Immature natural killer cell (primary cell): ENCODE measurements at places on chromosomes 5 and 9. TPM values are rescaled to one million over a fixed set of nuclear protein-coding genes. Genes with fewer than 3 reads are reported as not detected.

Gene FAM13B
- polyA plus RNA-seq: 8.8 TPM

Gene MEIKIN
- not detected for polyA plus RNA-seq

Gene CARD9
- polyA plus RNA-seq: 0.56 TPM

Gene LMX1B
- not detected for polyA plus RNA-seq

Gene DENND4C
- 40.6 TPM for polyA plus RNA-seq

Gene PCDHB5
- not detected for polyA plus RNA-seq

Gene C9orf50
- not detected for polyA plus RNA-seq

Gene RAPGEF6
- 17.5 TPM for polyA plus RNA-seq

Gene N4BP3
- polyA plus RNA-seq: 0.07 TPM

Gene PCDHA2
- not detected for polyA plus RNA-seq

Gene MVB12B
- 1.2 TPM for polyA plus RNA-seq

Gene PRRC1
- polyA plus RNA-seq: 18.2 TPM

- H3K4me3 ChIP-seq: no peak overlapping the region
- no peaks in the 10 kb centered on the region for H3K27me3 ChIP-seq
- H3K36me3 ChIP-seq: no peaks in the 10 kb centered on the region
- no peaks in the 10 kb centered on the region for H3K4me1 ChIP-seq
- no peak for DNase-seq
These were observed 244.5 kb upstream of the C9orf72 start for GRCh38 chr9:27817747-27818146.

GRCh38 chr9:138047469-138048040, 170.0 kb downstream of the CACNA1B start:
- no peak overlapping the region for H3K4me3 ChIP-seq
- no peaks in the 10 kb centered on the region for H3K4me1 ChIP-seq
- H3K27me3 ChIP-seq: peaks cover 2% of the 10 kb centered on the region
- H3K27ac ChIP-seq: no peak overlapping the region
- H3K36me3 ChIP-seq: no peaks in the 10 kb centered on the region

GRCh38 chr5:32505756-32506155, 61.2 kb upstream of the ZFR start:
- peaks cover 1% of the 10 kb centered on the region for H3K27me3 ChIP-seq
- H3K27ac ChIP-seq: no peak overlapping the region
- no peak overlapping the region for H3K4me3 ChIP-seq
- DNase-seq: no peak
- no peaks in the 10 kb centered on the region for H3K36me3 ChIP-seq

DNA sequence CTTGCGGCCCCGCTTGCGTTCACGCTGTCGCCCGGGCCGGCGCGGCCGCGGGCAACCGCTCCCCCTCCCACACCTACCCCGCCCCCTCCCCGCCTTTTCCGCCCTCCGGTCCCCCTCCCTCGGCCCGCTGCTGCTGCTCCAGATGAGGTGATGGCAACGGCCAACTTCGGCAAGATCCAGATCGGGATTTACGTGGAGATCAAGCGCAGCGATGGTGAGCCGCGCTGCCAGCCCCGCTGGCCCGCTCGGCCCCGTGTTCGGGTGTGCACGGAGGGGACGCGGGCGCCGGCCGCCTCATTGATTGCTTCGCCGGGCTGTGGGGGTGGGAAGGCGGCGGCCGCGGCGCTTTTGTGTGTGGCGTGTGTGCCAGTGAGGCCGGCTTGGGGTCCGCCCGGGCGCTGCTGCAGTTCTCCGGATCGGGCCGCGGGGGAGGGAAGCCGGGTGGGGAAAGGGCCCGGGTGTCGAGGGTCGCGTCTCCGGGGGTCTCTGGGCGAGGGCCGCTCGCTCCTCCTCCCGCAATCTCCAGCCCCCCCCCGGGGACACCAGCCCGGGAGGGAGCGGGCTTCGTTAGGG, 403 bp downstream of the KIF2A start:
- H3K4me1 ChIP-seq: peaks cover 54% of the 10 kb centered on the region
- DNase-seq: no peak
- H3K36me3 ChIP-seq: no peaks in the 10 kb centered on the region
- H3K4me3 ChIP-seq: peak overlapping the region; percentile 99
- H3K27ac ChIP-seq: peak overlapping the region; percentile 96

DNA sequence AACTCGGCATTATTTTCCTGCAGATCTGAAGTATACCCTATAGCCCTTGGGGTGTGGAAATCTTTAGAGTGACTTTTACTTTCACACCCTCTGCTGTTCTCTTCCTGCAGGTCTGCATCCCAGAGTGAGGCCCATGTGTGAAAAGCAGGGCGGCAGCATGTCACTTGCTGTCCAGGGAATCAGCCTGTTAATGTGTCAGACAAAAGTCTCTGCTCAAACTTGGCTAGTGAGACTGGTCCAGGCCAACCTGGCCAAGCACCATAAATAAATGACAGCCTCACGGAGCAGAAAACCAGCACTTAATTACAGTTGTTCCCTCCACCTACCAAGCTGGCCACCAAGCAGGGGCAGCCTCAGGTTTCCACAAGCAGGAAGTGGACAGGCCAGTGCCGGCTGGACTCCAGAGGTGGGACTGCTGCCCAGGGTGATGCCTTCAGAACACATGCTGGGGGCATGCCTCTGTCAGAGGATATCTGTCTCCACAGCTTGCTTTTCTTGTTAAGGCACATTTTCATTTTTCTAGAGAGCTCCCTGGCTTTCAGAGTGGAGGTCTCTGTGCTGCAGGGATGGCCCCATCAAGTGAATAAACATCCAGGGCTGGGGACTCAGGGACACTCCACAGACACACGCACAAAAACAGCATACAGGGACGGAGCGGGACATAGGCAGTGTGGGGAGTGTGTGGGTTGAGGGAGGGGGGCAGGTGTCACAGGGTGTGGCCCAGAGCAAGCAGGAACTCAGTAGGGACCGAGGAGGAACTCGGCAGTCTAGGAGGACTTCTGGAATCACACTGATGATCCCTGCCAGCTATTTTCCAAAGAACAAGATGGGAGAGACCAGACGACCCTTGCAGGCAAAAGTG, 243.8 kb upstream of the IRX1 start:
- no peaks in the 10 kb centered on the region for H3K27me3 ChIP-seq
- no peaks in the 10 kb centered on the region for H3K4me1 ChIP-seq
- DNase-seq: no peak
- H3K4me3 ChIP-seq: no peak overlapping the region
- no peak overlapping the region for H3K27ac ChIP-seq

GRCh38 chr9:98330831-98331230, 75.4 kb upstream of the TBC1D2 start:
- no peak overlapping the region for H3K4me3 ChIP-seq
- DNase-seq: no peak
- no peaks in the 10 kb centered on the region for H3K4me1 ChIP-seq

GRCh38 chr5:160118349-160119141, 705 bp downstream of the PWWP2A start:
- H3K4me1 ChIP-seq: peaks cover 14% of the 10 kb centered on the region
- peak; percentile 47 for DNase-seq
- H3K27me3 ChIP-seq: peaks cover 3% of the 10 kb centered on the region
- peak overlapping the region; percentile 90 for H3K4me3 ChIP-seq
- H3K27ac ChIP-seq: peak overlapping the region; percentile 28

GRCh38 chr5:165127941-165128340, 1622.5 kb downstream of the MAT2B start:
- H3K4me1 ChIP-seq: no peaks in the 10 kb centered on the region
- H3K36me3 ChIP-seq: no peaks in the 10 kb centered on the region
- no peak overlapping the region for H3K4me3 ChIP-seq
- H3K27me3 ChIP-seq: peaks cover 2% of the 10 kb centered on the region

- no peak for DNase-seq
- no peaks in the 10 kb centered on the region for H3K36me3 ChIP-seq
- H3K4me1 ChIP-seq: peaks cover 60% of the 10 kb centered on the region
- peak overlapping the region; percentile 92 for H3K27ac ChIP-seq
- peak overlapping the region; percentile 92 for H3K4me3 ChIP-seq
These were observed 1.5 kb downstream of the NDFIP1 start for GRCh38 chr5:142110046-142110531.

GRCh38 chr5:91024206-91024605, 358.9 kb downstream of the ARRDC3 start:
- no peaks in the 10 kb centered on the region for H3K36me3 ChIP-seq
- H3K27ac ChIP-seq: no peak overlapping the region
- no peak overlapping the region for H3K4me3 ChIP-seq
- no peaks in the 10 kb centered on the region for H3K27me3 ChIP-seq
- H3K4me1 ChIP-seq: no peaks in the 10 kb centered on the region

- H3K27me3 ChIP-seq: peaks cover 16% of the 10 kb centered on the region
- H3K4me1 ChIP-seq: peaks cover 51% of the 10 kb centered on the region
- no peaks in the 10 kb centered on the region for H3K36me3 ChIP-seq
- peak overlapping the region; percentile 95 for H3K4me3 ChIP-seq
- H3K27ac ChIP-seq: peak overlapping the region; percentile 92
These were observed 694 bp upstream of the PLIN2 start for GRCh38 chr9:19127871-19128500.

DNA sequence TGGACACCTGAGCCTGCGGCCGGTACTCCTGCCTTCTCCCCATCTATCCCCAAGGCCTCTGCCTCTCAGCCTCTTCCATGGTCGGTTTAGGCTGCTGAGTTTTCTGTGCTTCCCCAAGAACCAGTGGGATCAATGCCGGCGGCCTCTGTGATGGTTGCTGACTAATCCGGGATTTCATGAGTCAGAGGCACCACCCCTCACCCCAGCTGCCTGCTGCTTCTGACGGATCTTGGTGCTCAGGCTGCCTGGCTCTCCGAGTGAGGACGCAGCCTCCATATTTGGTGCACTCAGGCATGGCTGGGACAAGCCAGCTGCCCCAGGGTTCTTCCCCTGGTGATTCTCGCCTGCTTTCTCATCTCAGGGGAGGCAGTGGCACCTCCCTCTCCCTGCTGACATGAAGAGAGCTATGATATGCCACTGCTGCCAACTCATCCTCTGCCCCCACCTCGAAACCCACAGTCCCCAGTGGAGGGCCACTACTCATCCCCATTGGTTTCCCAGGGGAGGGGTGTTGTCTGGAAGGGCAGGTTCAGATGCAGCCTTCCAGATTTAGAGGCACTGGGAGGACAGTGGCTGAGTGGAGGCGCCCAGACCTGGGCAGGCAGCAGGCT, 3.3 kb upstream of the MAN1B1 start:
- peaks cover 21% of the 10 kb centered on the region for H3K4me1 ChIP-seq
- H3K27me3 ChIP-seq: peaks cover 5% of the 10 kb centered on the region
- no peaks in the 10 kb centered on the region for H3K36me3 ChIP-seq
- H3K27ac ChIP-seq: no peak overlapping the region

GRCh38 chr9:27539479-27540441, 10.1 kb upstream of the MOB3B start:
- peaks cover 10% of the 10 kb centered on the region for H3K36me3 ChIP-seq
- H3K4me3 ChIP-seq: no peak overlapping the region
- DNase-seq: no peak
- no peaks in the 10 kb centered on the region for H3K4me1 ChIP-seq

GRCh38 chr5:155252025-155252424, 238.5 kb downstream of the KIF4B start:
- no peak overlapping the region for H3K27ac ChIP-seq
- H3K4me1 ChIP-seq: no peaks in the 10 kb centered on the region
- H3K36me3 ChIP-seq: no peaks in the 10 kb centered on the region
- no peak overlapping the region for H3K4me3 ChIP-seq

GRCh38 chr5:159031513-159031912, 68.2 kb downstream of the EBF1 start:
- DNase-seq: no peak
- H3K27me3 ChIP-seq: peaks cover 7% of the 10 kb centered on the region
- no peak overlapping the region for H3K4me3 ChIP-seq
- no peak overlapping the region for H3K27ac ChIP-seq

- H3K27ac ChIP-seq: no peak overlapping the region
- H3K36me3 ChIP-seq: peaks cover 4% of the 10 kb centered on the region
- no peak overlapping the region for H3K4me3 ChIP-seq
- no peak for DNase-seq
These were observed 233.5 kb downstream of the FRMD3 start for GRCh38 chr9:83304686-83305085.

GRCh38 chr9:114385397-114386181, 2.2 kb downstream of the AKNA start:
- peak overlapping the region; percentile 92 for H3K4me3 ChIP-seq
- H3K27ac ChIP-seq: peak overlapping the region; percentile 100
- H3K4me1 ChIP-seq: peaks cover 84% of the 10 kb centered on the region
- H3K36me3 ChIP-seq: peaks cover 49% of the 10 kb centered on the region
- peaks cover 75% of the 10 kb centered on the region for H3K27me3 ChIP-seq

DNA sequence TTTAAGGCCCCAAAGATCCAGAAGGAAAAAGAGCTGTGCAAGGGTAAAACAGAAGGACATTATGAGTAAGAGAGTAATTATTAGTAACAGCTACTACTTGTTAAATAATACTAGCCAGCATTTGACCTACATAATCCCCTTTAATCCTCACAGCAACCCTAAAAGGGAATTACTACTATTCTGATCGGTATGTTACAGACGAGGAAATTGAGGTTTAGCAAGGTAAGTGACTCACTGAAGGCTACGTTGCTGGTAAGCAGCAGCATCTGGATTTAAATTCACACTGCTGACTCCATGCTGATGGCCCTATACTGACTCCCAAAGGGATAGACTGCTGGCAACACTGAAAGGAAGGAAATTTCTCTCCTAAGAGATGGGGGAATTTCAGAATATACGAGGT, 3.7 kb upstream of the FSD1L start:
- no peaks in the 10 kb centered on the region for H3K27me3 ChIP-seq

GRCh38 chr9:101915482-101915881, 177.0 kb upstream of the GRIN3A start:
- no peaks in the 10 kb centered on the region for H3K4me1 ChIP-seq
- no peak for DNase-seq
- no peaks in the 10 kb centered on the region for H3K36me3 ChIP-seq
- H3K27me3 ChIP-seq: no peaks in the 10 kb centered on the region
- no peak overlapping the region for H3K27ac ChIP-seq

DNA sequence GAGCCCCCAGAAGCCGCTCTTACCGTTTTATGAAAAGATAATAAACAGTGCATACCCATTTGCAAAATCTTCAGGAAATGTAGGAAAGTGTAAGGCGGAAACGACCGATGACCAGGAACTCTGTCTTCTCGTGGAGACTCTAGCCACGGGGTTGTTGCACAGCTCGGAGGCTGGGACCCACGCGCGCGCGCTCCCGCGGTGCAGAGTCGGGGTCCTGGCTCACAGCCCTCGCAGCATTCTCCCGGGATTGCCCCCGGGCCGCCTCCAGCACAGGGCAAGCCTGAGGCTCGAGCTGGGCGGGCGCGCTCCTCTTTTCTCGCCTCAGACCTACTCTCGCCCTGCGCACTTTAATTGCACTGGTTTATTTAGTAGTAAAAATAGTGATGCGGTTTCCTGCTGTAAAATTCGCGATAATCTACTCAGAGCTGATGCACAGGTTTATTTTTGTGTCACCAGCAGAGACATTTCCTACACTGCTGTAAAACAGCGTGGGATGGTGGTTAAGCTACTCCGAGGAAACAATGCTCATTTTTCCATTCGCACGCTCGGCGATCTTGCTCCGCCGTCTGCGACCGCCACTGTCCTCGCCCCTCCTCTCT, 15.5 kb downstream of the TRIM7 start:
- peak overlapping the region; percentile 93 for H3K4me3 ChIP-seq
- peak overlapping the region; percentile 98 for H3K27ac ChIP-seq
- peaks cover 46% of the 10 kb centered on the region for H3K27me3 ChIP-seq
- no peaks in the 10 kb centered on the region for H3K36me3 ChIP-seq
- H3K4me1 ChIP-seq: peaks cover 58% of the 10 kb centered on the region

DNA sequence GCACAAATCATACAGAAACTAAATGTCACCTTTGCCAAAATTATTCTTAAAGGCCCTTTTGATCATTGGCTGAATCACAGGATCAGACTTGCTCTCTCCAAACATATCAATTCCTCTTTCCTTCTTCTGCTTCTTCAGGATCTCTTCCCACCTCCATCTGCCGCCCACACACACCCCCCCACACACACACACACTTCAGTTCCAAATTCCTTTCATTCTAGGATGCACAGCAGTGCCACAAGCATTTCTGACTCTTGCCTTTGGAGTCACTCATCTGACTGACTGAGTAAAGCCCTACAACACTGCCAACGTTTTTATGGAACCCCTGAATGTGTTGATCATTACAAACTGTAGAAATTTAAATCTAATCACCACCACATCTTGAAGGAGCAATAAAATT, 22.9 kb downstream of the DNAH5 start:
- DNase-seq: no peak
- no peak overlapping the region for H3K4me3 ChIP-seq
- H3K36me3 ChIP-seq: no peaks in the 10 kb centered on the region
- H3K27me3 ChIP-seq: no peaks in the 10 kb centered on the region
- H3K27ac ChIP-seq: no peak overlapping the region
